Activated CD8-positive, alpha-beta memory T cell treated with anti-CD3 and anti-CD28 coated beads for 1 hour (primary cell): ENCODE measurements at places on chromosomes 16 and 17.

DNA sequence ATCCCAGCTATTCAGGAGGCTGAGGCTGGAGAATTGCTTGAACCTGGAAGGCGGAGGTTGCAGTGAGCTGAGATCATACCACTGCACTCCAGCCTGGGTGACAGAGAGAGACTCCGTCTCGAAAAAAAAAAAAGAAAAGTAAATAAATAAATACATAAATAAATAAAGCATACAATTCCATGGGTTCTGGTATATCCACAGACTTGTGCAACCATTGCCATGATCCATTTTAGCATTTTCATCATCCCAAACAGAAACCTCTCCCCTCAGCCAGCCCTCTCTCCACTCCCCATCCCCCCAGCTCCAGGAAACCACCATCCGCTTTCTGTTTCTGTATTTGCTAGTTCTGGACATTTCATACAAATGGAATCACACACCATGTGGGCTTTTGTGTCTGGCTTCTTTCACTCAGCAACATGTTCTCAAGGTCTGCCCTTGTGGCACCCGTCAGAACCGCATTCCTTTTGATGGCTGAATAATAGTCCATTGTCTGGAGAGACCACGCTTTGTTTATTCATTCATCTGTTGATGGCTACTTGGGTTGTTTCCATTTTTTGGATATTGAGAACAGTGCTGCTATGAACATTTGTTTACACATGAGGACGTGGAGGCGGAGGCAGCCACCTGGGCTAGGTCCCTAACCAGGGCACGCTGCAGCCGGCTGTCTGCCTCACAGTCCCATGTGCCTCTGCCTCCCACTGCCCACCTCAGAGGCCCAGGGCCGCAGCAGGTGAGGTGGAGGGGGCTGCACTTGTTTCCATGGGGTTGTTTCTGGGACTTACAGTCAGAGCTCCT lies 76.2 kb downstream of the NT5M start:
- no peak for DNase-seq

DNA sequence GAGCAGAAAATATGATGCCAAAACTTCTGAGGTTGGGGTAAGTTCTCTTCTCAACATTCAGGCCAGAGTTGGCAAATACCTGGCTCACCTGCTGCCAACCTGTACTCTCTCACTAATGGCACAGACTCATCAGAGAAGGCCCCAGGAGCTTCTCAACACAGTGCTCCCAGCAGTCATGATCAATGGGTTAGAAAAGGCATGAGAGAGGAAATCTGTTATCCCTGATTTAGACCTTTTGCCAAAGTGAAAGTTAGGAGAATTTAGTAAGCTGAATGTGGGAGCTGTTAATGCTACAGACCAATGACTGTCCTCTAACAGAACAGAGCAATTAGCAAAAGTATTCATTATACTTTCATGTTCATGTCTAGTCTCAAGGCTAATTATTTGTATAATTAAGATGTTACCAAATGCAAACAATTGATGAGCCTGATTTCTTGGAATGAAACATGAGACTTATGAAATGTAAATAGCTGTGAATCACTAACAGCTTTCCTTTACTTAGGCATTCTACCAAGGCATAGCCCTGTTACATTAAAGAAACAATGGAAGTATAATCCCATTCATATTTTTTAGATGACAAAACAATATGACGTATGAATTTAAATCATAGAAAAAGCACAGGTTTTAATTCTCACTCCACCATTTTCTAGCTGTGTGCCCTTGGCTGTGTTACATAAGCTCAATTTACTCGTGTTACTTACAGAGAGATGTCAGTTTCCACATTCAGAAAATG lies 68.7 kb upstream of the MARCHF10 start:
- no peak for DNase-seq

DNA sequence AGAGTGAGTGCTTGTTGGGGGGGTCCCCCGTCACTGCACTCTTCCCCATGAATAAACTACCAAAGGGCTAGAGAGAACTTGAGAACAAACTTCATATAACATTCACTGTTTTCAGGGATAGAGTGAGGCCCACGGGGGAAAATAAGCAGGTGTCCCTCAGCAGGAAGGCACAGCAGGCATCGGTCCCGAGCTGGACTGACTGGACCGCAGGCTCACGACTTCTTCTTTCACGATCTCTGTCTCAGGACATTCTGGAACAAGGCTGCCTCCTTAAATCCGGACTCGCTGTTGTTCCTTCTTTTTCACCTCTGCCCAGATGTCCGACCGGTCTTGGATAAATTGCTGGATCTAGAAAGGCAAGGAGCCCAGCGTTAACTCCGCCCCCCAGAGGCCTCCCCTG lies 14.8 kb downstream of the CCDC42 start:
- DNase-seq, result no peak

GRCh38 chr16:4370151-4370550 lies 1.5 kb upstream of the VASN start:
- DNase-seq, result no peak

DNA sequence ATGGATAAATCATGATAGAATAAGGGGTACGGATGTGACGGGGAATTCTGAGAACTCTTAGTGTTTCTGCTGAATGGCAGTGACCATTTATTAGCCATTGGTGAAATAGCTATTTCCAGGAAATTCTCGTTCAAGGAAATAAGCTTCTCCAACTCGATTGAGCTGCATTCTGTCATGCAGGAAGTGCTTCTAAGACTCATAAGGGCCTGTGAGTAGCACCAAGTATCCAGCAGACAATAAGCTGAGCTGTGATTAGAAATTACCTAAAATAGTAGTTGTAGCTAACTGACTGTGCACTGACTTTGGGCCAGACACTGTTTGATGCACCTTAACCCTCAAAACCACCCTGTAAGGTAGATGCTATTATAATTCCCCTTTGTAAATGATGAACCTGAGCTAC lies 107.8 kb upstream of the IRX5 start:
- no peak for DNase-seq

GRCh38 chr16:54946909-54947308 lies 16.2 kb downstream of the IRX5 start:
- no peak for DNase-seq

DNA sequence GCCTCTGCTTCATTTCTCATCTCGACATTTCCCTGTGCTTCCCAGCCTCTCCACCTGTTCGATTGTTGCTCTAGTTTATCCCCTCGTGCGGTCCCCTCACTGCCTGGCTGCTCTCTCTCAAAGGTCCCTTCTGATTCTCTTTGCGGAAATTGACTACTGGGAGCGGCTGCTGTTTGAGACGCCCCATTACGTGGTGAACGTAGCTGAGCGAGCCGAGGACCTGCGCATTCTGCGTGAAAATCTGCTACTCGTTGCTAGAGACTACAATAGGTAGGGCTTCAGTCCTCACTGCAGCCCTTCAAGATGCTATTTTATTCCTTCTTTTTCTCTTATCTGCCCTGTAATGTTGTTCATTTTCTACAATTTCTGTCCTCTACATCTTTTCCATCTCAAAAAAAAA lies 39.4 kb downstream of the DNAH2 start:
- no peak for DNase-seq

- no peak for DNase-seq
These were observed 45.7 kb upstream of the ZNF469 start for GRCh38 chr16:88337021-88337420.

DNA sequence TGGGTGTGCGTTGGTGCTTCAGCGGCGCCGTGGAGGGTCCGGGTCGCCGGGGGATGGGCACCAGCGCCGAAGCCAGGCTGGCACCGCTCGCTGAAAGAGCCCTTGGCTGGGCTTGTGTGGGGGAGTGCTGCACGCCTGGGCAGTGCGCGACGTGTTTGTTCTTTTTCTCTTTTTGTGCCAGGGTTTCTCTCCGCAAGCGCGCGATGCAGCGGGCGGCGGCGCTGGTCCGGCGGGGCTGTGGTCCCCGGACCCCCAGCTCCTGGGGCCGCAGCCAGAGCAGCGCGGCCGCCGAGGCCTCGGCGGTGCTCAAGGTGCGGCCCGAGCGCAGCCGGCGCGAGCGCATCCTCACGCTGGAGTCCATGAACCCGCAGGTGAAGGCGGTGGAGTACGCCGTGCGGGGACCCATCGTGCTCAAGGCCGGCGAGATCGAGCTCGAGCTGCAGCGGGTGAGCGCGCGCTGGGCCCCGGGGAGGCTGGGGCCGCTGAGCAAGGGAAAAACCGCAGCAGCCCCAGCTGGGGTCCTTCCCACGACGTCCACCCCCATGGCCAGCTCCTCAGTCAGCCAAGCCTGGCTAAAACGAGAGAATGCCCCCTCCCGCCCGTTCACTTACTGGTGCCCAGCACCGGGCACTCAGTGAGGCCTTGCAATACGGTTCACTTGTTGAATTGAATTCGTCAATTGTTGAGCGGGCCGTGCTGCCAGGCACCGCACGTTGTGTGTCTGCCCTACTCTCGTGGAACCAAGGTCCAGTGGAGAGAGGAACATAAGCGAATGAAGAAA lies 541 bp downstream of the GPT2 start:
- no peak for DNase-seq

GRCh38 chr16:78461496-78462287 lies 362.2 kb downstream of the WWOX start:
- DNase-seq, result no peak

DNA sequence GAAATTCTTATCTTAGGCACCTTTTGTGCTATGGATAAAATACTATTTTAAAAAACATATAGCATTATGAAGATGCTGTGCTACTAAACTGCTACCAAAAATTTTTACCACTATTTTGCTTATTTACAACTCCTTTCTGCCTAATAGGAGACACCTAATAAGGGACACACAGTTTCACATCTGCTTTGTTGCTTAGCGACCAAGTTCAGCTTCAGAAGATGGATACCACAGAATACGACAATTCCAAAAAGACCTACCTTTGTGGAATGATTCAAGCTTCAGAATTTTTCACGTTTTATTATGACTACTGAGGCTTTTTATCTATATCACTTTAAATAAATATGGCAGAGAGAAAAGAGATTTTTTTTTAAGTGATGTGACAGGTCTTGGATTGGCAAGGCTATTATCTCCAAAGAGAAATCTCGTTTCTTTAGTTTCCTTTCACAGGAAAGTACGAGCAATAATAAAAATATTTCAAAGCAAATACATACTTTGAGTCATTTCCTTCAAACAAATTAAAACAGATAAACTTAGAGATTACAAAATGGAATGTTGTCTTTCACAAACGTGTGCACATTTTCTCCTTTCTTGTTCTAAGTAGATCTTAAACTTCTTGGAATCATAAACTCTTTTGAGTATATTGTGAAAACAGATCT lies 35.4 kb downstream of the SPAG9 start:
- DNase-seq, result no peak
